NCI-H524 (cell line): ENCODE measurements at places on chromosomes 16 and 17.

- peak; percentile 85 for DNase-seq
These were observed 534.0 kb downstream of the MAF start for GRCh38 chr16:79066561-79066960.

GRCh38 chr16:63789603-63790002 lies 1332.3 kb downstream of the CDH11 start:
- DNase-seq = no peak

- no peak for DNase-seq
These were observed 16.1 kb downstream of the GDE1 start for GRCh38 chr16:19505600-19506303.

DNA sequence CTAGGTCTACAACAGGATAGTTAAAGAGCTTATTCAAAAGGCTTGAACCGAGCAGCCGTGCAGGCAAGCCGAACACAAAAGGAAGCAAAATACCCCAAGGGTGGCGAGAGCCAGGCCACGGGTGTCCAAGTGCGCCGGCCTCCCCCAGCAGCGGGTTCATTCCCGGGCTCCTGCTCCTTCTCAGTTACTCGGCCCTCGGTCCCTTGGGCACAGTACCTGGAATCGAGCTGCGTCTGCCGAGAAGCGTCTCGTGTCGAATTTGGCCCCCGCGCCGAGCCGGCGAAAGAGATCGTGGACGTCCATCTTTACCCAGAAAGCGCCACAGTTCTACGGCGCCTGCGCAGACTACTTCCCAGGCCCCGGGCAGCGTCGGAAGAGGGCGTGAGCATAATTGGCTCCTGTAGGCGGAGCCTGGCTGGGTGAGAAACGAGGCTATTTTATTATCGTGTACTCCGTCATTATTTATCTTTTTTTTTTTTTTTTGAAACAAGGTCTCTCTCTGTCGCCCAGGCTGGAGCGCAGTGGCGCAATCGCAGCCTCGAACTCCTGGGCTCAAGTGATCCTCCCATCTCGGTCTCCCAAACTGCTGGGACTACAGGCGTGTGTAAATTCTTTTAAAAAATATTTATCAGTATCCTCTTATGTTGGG lies at the start of gene DDX52:
TSS of gene DDX52 (minus strand) at position 329 of the 649 bp plus-strand sequence. CDS start at position 303, 26 bp downstream.
- DNase-seq = peak; percentile 90

- peak; percentile 33 for DNase-seq
These were observed 236.4 kb upstream of the AXIN2 start for GRCh38 chr17:65797809-65798208.

DNA sequence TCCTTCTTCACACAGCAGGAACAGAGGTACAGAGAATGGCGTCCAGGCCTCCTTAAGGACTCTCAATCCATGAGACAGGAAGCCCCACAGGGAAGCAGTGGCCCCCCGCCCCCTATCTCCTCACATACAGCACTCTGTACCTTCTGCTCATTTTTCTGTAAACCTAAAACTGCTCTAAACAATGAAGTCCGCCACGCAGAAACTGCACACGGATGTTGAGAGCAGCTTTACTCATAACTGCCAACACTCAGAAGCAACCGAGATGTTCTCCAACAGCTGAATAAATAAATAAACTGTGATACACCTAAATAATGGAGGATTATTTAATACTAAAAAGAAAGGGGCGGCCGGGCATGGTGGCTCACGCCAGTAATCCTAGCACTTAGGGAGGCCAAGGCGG lies 9.9 kb downstream of the TBC1D16 start:
- no peak for DNase-seq

DNA sequence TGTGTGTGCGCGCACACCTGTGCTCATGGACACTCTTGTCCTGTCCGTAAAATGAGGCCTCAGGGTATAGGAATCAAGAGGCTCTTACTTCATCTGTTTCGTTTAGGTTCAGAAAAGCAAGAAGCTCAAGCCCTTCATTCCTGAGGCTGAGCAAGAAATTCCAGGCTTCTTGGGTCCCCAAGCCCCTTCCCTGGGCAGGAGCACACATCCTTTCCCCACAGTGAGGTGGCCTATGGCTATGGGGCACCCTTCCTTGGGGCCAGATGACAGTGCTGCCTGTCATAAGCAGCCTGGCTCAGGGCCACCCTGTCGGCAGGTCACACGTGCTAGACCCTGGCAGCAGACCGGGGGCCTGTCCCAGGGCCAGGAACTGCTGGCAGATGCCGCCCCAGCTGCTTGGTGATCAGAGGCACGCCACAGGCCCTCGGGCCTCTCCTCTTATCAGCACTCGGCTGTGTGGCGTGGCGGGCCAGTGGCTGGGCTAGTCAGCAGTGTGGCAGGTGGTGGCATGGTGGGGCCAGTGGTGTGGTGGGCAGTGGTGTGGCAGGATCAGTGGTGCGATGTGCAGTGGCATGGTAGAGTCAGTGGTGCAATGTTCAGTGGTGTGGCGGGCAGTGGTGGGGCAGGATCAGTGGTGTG lies 50.2 kb downstream of the NKD1 start:
- DNase-seq = peak; percentile 80

DNA sequence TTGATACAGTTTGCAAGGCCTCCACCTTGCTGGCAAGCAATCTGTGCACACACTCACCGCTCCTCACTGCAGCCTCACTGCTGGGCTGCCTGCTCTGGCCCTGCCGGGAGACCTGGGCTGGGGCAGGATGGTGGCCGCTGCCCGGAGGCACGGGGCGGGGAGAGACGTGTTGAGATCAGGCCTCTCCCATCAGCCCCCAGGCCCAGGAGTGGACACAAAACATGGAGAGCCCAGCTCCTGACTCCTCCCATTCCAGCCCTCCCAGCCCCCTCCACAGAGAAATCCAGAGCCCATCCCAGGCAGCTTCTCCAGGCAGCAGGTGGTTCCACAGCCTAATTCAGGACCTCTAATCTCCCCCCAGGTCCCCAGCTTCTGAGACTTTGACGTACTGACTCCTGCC lies 23.1 kb upstream of the RPL38 start:
- no peak for DNase-seq

DNA sequence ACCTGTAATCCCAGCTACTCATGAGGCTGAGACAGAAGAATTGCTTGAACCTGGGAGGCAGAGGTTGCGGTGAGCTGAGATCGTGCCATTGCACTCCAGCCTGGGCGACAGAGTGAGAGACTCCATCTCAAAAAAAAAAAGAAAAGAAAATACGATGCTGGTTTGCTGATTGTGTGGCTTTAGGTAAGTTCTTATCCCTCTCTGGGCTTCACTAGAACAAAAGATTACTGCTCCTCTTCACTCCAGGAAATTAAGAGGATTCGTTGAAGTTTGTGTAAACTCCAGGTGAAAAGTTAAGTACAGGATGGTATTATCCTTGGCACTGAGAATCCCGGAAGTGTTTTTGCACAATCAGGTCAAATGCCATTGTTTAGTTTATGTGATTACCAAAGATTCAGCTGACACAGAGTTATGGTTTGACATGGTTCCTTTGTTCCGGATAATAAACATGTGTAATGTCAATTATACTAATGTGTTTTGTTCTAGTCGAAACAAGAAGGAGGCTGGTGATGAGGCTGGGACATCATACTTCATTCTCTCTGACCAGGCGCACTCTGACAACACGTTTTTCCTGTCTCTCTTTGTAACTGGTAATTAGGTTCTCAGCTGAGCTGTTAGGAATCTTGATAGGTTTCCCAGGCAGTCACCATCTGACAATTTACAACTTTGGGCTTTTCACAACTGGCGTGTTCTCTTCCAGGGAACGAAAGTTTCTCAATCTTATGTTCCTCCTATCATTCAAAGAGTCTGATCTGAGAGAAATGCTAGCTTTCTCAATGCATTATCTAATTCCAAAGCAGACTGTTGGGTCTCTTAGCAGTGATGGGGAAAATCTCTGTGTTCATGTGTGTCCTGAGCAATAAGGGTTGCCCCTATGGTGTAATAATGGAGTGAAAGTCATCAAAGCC lies 10.8 kb upstream of the TAOK1 start:
- DNase-seq = no peak

GRCh38 chr17:50841277-50841948 lies 6.0 kb downstream of the WFIKKN2 start:
- no peak for DNase-seq

DNA sequence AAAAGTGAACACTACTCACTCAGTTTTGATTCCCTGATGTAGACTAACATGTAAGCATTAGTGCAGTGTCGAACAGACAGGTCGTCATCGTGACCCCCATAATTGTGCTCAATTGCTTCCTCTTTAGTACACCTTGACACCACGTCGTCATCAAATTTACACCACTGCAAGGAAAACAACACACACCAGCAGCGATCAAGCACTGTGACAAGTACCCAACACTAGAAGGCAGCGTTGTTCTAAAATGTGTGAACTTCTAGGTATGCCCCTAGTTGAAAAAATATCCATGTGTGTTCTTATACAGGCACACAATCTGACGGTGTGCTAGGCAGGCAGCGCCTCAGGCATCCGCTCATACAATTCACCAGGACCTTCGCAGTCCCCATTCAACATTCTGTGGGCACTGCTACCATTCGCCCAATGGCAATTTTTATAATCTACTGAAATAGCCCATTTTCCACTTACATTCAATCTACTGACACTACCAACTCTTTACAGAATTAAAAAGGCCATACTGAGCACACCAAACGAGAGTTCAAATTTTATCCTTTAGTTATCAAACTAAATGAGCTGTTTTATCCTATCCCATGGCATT lies 23.1 kb downstream of the LITAFD start:
- DNase-seq = peak; percentile 16

GRCh38 chr16:8622315-8622656 lies 788 bp downstream of the METTL22 start:
- DNase-seq = no peak

DNA sequence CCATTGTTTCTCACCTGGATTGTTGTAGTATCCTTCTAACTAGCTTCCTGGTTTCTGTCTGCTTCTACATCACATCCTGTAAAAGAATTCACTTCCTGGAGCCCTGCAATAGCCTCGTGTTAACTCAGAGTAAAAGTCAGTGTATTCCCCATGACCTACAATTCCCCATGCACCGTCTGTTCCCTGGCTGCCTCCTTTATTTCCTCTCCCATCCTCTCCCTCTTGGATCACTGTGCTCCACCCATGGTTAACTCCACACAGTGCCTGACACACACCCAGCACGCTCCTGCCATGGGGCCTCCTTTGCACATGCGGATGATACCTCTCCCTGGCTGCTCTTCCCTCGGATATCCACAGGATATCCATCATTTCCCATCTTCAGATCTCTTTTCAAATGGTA lies 301.4 kb upstream of the IRX3 start:
- DNase-seq = no peak

DNA sequence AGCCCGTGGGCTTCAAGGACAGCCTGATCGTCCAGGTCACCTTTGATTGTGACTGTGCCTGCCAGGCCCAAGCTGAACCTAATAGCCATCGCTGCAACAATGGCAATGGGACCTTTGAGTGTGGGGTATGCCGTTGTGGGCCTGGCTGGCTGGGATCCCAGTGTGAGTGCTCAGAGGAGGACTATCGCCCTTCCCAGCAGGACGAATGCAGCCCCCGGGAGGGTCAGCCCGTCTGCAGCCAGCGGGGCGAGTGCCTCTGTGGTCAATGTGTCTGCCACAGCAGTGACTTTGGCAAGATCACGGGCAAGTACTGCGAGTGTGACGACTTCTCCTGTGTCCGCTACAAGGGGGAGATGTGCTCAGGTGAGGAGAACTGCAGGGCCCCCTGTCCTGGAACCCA lies 31.5 kb upstream of the EFCAB13 start:
- DNase-seq = no peak

GRCh38 chr16:1899641-1900451 lies 18.4 kb downstream of the HS3ST6 start:
- no peak for DNase-seq

GRCh38 chr16:2252806-2253148 lies 1.4 kb upstream of the ECI1 start:
- DNase-seq = no peak

GRCh38 chr17:29847527-29848400 lies 82.3 kb downstream of the SSH2 start:
- DNase-seq = no peak

- DNase-seq = peak; percentile 59
These were observed at the start of gene MARCHF10 for GRCh38 chr17:62807812-62808575. Gene MARCHF10 (minus strand): TSS chr17:62808314. CDS start chr17:62801735, 6,579 bp downstream.

DNA sequence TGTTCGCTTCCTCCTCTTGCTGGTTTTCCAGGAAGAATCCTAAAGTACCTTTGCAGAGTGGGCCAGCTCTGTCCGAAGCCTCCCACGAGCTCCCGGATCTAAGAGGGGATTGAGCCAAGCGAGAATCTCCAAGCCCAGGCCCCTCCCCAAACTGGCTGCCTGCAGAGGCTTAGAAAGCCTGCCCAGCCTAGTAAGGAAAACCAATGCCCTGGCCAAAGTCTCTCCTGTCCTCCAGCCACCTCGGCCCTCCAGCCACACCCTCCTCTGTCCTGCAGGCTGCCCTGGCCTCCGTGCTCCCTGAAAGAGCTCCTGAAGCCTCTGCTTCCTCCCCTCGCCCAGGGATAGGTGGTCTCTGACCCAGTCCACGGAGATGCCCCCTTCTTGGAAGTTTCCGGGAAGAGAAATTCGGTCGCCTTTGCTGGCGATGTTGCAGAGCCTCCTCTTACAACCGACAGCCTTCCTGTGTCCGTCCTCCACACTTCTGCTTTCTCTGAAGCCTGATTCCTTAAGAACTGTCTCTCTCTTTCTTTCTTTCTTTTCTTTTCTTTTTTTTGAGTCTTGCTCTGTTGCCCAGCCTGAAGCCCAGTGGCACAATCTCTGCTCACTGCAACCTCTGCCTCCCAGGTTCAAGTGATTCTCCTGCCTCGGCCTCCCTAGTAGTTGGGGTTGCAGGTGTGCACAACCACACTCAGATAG lies 54.9 kb upstream of the TOB1 start:
- DNase-seq = no peak

GRCh38 chr17:79685121-79685520 lies 45.6 kb upstream of the ENPP7 start:
- no peak for DNase-seq

GRCh38 chr17:15946611-15947120 lies 1.7 kb downstream of the ADORA2B start:
- DNase-seq = no peak

- DNase-seq = no peak
These were observed 27.7 kb downstream of the CLUH start for GRCh38 chr17:2683912-2684311.
